CD4-positive, alpha-beta T cell treated with Interleukin-10 for 1 hour (primary cell): ENCODE measurements at places on chromosomes 16 and 17.

GRCh38 chr16:13060932-13061331 is 159.5 kb downstream of the SHISA9 start:
- DNase-seq, result no peak

DNA sequence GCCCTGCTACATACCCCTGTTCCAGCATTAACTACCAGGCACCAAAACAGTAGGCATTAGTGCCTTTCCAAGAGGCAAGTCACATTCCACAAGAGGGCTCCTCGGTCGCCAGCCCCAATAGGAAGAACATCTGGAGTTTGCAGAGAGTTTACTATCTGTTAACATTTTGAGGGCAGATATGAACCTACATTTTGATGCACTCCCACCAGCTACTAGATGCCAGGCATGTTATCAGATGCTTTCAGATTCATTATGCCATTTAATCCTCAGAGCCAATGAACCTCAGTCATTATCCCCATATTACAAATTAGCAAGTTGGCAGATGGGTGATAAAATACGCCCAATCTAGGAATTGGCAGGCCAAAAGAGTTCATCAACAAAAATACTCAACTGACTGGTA is 4.2 kb upstream of the CMTM2 start:
- DNase-seq, result no peak

DNA sequence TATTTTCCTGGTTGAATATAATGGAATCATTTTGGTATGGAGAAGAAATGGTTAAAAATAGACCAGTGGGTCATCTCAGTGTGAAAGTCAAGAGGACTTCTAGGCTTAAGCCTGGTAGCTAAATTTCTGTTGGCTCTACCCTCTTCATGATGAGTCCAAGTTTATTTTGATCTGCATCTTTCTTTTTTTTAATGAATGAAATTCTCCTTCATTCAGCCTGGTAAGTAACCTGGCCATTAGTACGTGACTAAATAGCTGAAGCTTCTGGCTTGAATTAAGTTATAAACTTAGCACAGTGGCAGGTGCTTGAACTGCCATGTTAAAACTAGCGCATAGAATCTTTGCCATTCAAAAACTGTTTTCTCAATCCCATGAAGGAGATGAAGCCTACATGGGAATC is 28.0 kb downstream of the NF1 start:
- DNase-seq, result no peak

- DNase-seq, result no peak
Observed at GRCh38 chr17:16943541-16944333, 28.2 kb downstream of the TNFRSF13B start.

DNA sequence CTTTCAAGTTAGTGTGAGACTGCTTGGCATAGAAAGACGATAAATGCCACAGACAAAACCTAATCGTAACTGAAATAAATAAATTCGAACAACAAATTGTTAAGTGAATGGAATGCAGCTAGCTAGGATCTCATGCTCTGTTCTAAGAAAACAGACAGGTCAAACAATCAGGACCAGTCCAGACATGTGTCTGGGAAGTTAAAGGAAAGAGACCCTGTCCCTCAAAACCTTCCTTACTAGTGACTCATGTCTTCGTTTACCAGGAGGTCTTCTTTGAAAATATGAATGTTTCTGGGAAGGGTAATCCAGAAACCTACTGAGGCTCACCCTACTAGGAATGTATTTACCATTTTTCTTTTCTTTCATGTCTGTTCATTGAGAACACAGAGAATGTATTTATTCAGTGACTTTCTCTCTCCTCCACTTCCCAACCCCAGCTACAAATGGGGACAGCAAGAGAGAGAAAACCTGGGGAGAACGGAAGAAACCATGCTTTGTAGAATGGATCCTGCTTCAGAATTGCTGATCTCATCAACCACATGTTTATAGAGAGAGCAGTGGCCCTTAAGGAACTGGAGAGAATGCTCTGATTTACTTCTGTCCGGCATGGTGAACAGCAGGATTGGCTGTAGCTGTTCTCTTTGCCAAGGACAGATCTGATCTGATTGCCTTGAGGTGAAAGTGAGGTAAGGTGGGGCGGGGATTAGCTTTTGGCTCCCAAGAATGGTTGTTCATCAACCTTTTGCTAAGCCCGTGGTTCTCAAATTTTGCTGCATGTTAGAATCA is 39.4 kb upstream of the DHX8 start:
- no peak for DNase-seq

- DNase-seq, result no peak
Observed at GRCh38 chr16:87626401-87626800, 24.1 kb downstream of the JPH3 start.

GRCh38 chr16:87636050-87636684 is 33.9 kb downstream of the JPH3 start:
- DNase-seq, result peak; percentile 79

DNA sequence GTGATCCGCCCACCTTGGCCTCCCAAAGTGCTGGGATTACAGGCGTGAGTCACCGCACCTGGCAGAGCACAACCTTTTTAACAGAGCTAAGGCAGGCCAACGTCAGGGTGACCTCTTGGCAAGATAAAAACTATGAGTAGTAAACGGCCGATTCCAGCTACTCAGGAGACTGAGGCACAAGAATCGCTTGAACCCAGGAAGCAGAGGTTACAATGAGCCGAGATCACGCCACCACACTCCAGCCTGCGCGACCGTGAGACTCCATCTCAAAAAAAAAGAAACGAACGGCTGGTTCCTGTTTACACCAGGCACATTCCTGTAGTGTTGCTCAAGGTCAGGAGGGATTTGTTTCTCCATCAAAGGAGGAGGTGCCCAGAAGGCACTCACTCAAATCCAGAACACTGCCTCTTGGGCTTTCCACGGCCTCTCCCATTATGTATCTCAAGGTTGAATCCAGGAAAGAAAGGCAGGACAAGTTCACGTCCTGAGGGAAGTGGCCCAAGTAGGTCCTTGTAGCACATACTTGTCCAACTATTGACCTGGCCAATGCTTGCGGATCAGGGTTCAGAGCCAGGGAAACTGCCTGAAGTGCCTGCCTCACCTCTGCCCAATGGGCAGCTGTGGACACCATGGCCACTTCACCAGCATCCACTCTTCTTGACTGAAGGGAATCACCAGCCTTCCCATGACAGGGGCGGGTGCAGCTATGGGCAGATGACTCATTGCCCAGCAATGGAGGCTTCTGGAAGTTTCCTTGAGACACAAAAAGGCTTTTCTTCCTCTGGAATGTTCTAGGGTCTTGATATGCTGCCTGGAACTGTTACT is 13.5 kb downstream of the KNOP1 start:
- DNase-seq, result no peak

- DNase-seq, result peak; percentile 64
Observed at GRCh38 chr17:40122999-40123810, 1.4 kb downstream of the MSL1 start.

DNA sequence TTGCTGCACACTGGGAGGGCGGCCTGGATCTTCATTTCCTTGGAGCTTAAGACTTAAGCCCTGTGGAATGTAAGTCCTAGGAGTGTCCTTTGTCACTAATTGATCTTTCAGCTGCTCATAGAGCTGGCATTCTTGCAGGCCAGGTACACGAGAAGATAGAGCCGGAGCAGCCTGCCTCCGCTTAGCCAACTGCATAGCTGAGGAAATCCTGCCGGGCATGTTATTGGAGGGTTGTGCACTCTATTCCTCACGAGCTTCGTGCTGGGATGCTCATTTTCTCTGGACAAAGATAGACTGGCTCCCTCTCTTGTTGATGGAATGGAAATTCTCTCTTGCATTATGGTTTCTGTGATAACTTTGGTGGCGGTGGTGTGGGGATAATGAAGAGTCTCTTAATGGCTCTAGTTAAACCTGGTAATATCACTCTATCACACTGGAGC is 76.9 kb downstream of the RPA1 start:
- DNase-seq, result no peak

GRCh38 chr16:3612510-3613466 is 1.4 kb upstream of the SLX4 start:
- no peak for DNase-seq

- no peak for DNase-seq
Observed at GRCh38 chr17:65071861-65072260, 15.3 kb upstream of the GNA13 start.

GRCh38 chr17:1058423-1059130 is 61.6 kb downstream of the TIMM22 start:
- DNase-seq, result peak; percentile 38

DNA sequence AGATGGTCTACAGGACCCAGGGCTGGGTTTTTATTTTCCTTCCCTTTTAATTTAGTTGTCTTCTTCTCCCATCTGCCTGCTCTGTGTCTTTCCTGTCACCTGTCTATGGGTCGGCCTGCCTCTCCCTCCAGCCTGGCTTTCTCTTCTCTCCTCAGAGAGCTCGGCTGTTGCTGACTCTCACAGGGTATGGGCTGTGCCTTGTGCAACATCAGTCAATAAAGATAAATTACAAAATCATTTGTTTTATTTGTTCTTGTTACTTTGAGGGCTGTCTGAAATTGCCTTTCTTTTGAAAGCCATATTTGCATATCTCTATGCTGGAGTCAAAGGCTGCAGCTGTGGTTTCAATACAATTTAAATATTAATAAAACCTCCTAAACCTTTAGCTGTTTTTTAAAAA is 15.6 kb downstream of the RND2 start:
- no peak for DNase-seq

GRCh38 chr17:14605267-14605599 is 304.4 kb downstream of the HS3ST3B1 start:
- peak; percentile 22 for DNase-seq

DNA sequence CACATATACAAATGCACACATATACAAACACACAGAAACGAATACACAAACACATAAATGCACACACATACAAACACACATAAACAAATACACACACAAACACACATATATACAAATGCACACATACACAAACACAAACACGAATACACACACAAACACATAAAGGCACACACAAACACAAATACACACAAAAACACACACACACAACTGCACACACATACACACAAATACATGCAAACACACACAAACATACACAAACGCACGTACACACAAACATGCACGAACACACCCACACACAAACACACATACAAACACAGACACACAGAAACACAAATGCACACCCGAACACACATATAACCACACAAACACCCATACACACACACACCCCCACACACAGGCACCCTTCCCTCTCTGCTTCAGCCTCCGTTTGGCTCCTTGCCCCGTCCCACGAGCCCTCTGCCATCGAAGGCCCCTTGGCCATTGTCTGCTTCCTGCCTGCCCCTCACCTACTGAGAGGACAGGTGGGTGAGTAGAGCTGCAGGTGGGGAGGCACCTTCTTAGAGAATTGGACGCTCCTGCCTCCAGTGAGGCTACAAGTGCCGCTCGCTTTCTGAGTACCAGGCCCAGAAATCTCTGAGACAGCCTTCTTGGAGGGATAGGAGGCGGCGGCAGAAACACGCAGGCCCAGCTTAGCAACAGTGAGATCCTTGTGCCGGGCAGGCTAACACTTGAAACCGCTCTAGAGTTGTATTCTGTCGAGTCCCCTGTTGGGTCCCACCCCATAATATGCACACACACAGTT is 331.2 kb downstream of the FOXL1 start:
- DNase-seq, result no peak

DNA sequence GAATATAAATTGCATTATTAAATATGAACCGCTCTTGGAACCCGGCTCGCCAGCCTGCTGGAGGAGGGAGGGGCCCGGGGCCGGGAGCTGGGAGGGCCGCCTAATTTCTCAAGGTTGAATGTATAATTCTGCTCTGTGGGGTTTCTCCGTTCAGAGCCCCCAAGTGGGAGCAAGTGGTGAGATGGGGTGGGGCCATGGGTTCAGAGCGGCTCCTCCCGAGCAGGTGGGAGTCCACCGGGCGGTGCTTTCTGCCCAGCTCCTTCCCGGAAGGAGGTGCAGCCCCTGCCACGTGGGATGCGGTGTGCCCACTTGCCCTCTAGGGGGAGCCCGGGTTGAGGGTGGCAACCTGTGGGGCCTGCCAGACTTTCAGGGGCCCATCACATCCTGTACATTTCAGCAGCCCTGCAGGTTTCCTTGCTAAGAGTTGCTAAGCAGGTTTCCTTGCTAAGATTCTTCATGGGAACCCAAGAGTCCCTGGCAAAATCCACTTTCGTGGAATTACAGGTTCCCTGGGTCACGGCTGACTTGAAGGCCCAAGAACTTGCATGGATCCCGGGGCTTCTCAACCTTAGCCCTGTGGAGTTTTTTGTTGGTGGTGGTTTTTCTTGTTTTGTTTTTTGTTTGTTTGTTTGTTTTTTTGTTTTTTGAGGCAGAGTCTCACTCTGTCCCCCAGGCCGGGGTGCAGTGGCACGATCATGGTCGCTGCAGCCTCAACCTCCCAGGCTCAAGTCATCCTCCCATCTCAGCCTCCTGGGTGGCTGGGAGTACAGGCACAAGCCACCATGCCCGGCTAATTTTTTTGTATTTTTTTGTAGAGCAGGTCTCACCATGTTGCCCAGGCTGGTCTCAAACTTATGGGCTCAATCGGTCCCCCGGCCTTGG is 196.7 kb upstream of the GSE1 start:
- DNase-seq, result peak; percentile 68

GRCh38 chr17:17387017-17387497 is 83.9 kb downstream of the NT5M start:
- DNase-seq, result no peak

- no peak for DNase-seq
Observed at GRCh38 chr16:63361032-63361624, 1324.9 kb upstream of the CDH8 start.

GRCh38 chr16:1745900-1746692 is 25.2 kb downstream of the NME3 start:
- DNase-seq, result no peak

GRCh38 chr17:80047176-80047575 is 10.7 kb downstream of the CCDC40 start:
- no peak for DNase-seq

- no peak for DNase-seq
Observed at GRCh38 chr17:65154770-65155589, 17.8 kb downstream of the RGS9 start.

- no peak for DNase-seq
Observed at GRCh38 chr17:66533572-66533971, 231.2 kb downstream of the PRKCA start.

DNA sequence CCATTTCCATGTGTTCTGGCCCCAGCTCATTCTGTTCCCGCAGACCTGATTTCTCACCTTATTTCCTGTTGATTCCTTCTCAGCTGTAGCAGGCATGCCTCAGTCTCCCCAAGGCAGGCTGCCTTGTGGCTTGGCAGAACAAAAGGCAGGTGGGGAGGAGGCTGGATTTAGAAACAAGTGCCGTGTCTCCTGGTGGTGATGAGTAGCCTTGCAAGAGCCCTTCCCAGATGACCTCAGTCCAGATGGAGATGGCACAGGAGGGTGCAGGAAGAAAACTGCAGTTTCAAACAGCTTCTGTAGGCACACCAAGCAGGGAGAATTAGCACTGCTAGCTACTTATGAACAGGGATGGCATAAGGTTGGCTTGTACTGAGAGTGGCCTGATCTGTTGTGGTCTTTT is 64.6 kb downstream of the ARHGAP44 start:
- no peak for DNase-seq

- DNase-seq, result no peak
Observed at GRCh38 chr17:59441464-59442096, 110.1 kb downstream of the YPEL2 start.

DNA sequence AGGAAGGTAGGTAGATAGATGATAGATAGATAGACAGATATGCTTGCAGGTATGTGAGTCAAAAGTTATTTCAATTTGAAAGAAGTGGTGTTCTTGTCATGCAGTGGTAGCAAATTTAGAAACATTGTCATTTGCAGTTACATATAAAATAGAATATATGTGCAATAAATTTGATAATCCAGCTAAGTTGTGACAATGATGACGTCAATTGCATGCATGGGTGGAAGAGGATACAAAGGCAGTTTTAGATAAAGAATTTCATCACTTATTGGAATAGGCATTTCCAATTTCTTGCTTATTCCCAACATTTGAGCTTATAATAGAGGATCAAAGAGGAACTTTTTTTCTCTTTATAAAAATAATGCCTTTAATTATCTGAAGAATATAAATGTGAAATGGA is 99.2 kb upstream of the KCNJ16 start:
- DNase-seq, result no peak
